ENCODE measurements at places on chromosomes 11 and 22.

- DNase-seq: no peak
Observed at GRCh38 chr22:37020192-37020479, 594 bp downstream of the MPST start.

- no peak for DNase-seq
Observed at GRCh38 chr22:36520423-36520822, 8.5 kb downstream of the EIF3D start.

- no peak for DNase-seq
Observed at GRCh38 chr22:41360126-41360525, 21.6 kb upstream of the TEF start.

DNA sequence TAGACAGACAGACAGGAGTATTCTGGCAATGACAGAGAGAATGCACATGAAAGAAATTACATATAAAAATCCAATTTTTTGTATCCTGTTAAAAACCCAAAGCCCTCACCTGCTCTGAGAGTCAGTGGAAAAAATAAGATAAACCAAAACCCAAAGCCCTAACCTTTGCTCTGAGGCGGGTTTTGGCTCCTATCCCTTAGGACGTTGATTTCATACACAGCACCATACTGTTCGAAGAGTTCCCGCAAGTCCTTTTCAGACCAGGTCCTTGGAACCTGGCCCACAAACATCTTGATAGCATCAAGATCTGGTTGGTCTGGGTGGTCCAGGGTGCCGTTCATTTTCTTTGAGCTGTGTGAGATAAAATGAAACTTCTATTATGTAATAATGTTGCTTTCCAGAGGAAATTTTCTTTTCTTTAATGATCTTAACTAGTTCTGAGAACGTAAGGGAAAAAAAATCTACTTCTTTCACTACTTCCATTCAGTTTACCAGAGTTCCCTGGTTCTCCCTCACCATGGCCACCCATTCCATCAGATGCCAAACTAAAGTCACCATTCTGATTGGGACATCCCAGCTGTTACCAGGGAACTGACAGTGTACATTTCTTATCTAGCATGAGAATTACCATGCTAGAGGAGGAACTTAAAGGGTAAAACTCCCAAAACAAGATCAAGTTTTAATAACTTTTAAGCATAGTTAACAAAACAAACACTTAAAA lies 39.9 kb upstream of the RAPSN start:
- DNase-seq: no peak

DNA sequence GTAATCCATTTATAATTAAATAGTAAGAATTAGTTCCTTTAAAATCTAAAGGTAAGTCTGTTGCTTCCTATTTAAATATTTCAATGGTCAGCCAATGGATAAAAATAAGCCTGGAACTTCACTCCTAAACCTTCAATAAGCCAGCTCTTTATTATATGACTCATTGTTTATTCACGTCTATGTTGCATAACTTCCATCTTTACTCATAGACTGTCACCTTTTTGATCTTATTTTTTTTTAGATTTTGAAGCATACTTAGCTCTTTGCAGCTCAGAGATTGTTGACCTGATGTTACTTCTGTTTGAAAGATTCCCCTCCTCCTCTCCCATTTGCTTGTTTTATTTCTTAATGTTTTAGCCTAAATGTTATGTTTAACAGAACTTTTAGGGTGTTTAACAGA lies 1571.2 kb upstream of the RAG2 start:
- DNase-seq: no peak

- DNase-seq: no peak
Observed at GRCh38 chr22:44091021-44091721, 67.1 kb downstream of the PARVB start.

DNA sequence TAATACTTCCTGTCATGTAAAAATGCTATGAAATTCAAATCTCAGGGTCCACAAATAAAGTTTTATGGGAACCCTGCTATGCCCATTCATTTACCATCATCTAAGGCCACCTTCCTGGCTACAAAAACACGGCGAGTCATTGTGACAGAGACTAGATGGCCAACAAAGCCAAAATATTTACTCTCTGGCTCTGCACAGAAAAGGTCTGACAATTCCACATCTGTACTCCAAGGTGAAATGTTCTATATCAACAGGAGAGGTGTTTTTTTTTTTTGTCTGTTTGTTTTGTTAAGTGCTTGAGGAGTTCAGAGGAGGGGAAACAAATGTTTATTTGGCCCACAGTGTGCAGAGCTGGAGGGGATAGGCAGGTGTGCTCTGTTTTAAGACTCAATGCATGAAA lies 18.6 kb upstream of the TMA7B start:
- DNase-seq: no peak

- DNase-seq: no peak
Observed at GRCh38 chr11:87430821-87431220, 393.1 kb downstream of the TMEM135 start.

DNA sequence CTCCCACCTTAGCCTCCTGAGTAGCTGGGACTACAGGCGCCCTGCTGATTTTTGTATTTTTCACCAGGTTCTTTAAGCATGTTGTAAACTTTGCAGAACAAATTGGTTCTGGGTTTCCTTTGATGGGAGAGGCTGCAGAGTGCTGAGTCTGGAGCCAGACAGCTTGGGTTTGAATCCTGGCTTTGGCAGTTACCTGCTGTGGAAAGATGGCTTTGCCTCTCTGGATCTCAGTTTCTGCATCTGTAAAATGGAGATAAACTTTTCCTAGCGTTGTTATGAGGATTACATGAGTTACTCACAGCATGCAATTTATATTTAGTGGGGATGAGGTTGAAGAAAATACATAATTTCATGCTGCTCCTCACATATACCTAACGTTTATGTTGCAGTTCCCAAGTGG lies 19.1 kb downstream of the ZNRF3 start:
- no peak for DNase-seq

- DNase-seq: no peak
Observed at GRCh38 chr11:47907499-47907898, 59.3 kb upstream of the NUP160 start.

DNA sequence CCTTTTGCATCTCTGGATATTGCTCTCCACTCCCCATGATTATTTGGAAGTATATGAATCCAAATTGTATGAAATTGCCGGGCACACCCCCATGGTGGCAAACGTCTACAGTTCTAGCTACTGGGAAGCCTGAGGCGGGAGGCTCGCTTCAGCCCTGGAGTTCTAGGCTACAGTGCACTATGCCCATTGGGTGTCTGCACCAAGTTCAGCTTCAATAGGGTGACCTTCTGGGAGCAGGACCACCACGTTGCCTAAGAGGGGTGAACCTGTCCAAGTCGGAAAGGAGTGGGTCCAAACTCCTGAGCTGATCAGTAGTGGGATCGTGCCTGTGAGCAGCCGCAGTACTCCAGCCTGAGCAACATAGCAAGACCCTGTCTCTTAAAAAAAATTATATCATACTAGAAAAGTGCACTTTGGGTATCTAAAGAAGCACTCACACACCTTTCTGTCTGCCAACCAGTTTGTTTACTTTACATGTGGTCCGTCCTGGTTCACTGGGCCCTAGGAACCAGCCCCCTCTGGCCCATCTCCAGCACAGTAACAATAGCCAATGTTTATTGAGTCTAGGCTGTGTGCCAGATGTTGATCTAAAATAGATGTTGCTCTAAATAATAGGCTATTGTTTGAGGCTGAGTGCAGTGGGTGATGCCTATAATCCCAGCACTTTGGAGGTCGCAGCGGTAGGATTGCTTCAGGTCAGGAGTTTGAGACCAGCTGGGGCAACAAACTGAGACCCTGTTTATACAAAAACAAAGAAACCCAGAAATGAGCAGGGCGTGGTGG lies 16.4 kb upstream of the KAT5 start:
- DNase-seq: no peak

DNA sequence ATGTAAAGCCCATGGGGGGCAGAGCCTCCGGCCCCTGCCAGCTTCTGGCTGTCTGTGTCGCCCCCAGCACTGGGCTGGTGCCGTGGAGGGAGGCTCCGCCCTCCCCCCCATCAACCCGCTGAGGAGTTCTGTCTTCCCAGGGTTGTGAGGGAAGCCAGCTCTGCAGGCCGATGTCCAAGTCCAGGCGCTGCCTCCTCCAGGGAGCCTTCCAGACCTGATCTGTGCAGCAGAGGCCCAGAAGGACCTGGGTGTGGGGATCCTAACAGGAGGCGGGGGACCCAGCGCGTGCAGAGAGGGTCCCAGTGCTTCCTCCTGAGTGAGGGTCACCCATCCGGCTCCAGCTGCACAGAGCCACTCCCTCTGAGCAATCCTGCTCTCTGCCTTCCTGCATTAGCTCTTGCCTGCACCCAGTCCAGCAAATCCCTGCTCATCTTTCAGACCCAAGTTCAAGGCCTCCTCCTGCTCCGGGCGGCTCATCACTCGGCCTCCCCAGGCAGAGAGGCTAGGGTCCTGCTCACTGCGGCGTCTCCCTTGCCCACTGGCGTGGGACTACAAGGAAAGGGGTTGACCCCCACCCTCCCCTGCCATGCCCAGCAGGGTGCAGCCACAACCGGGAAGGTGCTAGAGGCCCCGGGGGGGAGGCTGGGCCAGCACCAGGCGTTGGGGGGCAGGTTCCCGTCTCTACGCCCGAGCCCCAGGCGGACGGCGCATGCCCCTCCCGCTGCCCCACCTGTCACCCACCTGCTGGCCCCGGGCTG lies 16.4 kb downstream of the PRR33 start:
- no peak for DNase-seq

DNA sequence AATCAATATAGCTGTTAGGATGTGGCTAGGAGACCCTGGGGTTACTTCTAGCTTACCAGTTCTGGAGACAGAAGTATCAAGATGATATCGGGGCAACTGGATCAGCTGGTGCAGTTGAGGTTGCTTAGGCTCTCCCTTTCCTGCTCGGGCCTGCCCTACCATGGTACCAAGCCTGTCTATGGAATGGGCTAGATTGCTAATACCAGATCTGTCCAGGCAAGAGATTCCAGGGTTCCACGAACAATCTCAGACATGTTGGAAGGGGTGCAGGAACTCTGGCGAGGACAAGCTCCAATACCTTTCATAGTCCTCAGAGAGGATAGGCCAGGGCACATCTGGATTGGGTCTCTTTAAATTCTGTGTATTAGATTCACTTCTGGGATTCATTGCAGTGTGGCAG lies 53.8 kb downstream of the ADM start:
- no peak for DNase-seq

DNA sequence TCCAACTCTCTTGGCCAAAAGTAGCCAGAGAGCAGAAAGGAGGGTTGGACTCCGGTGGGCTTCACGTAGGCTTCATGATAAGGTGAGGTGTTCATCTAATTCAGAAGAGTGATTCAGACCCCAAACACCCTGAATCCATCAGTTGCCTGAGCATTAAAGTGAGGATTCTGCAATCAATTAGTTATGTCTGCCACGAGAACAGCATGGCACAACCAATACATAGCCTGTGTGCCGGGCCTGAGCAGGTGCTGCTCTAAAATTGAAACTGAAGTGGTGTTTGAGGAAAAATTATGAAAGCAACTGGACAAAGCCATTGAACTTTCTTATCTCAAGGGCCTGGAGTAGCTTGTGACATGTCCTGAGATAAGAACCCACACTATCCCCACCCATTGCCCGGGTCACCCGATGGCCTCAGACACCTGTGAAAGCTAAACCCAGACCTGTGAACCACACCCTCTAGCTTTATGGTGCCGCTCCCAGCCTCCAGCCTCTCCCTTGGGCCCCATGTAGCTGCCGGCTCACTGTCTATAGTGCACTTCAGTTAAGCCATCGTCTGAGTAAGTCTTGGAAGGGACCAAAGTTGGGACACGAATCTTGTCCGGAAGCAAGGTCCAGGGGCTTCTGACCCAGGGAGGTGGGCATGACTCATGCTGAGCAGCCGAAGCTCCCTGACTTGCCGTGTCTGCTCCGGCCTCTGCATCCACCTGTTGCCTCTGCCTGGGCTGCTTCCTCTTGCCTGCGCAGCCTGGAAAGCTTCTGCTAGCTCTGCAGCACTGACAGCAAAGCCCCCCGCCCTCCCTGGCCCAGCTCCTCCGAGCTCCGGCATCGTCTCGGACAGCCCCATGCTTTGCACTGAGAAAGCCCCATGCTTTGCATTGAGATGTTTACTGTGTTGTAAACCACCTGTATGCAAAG lies 5.7 kb upstream of the MYEOV start:
- no peak for DNase-seq

GRCh38 chr11:11563200-11563975 lies 58.4 kb downstream of the GALNT18 start:
- DNase-seq: no peak

DNA sequence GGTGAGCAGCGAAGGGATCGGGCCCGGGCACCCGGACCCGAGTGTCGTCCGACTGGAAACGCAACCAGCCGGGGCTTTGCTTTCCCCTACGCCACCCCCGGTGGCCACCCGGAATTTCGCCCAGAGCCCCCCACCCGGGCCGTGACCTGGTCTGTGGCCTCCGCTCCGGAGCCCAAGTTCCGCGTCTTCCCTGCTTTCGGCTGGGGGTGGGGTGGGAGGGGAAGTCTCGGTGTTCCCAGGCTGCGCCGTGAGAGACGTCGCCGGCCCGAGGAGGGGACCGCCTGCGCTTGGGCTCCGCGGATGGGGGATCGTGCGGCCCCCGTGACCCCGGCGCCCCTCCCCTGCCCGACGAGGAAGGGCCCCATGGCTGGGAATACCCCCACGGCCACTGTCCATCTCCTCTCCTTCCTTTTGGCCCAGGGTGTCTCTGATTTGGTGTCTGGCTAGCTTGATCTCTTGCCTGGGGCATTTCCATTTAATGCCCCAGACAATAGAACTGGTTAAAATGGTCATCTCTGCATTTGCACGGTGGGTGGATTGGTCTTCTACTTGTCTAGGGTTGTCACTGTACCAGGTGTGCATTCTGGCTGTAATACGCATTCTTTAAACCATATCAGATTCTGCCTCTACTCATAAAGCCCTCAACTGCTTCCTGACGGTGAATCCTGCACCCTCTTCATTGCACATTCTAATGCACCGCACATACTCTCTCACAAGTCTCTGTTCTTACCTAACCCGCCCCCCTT lies 789 bp downstream of the SIK2 start:
- peak; percentile 2 for DNase-seq

GRCh38 chr22:42376711-42377554 lies 55.3 kb downstream of the NFAM1 start:
- DNase-seq: no peak

GRCh38 chr11:100629671-100630070 lies 57.4 kb upstream of the ARHGAP42 start:
- no peak for DNase-seq

- no peak for DNase-seq
Observed at GRCh38 chr11:8031248-8032115, 44.3 kb downstream of the EIF3F start.

DNA sequence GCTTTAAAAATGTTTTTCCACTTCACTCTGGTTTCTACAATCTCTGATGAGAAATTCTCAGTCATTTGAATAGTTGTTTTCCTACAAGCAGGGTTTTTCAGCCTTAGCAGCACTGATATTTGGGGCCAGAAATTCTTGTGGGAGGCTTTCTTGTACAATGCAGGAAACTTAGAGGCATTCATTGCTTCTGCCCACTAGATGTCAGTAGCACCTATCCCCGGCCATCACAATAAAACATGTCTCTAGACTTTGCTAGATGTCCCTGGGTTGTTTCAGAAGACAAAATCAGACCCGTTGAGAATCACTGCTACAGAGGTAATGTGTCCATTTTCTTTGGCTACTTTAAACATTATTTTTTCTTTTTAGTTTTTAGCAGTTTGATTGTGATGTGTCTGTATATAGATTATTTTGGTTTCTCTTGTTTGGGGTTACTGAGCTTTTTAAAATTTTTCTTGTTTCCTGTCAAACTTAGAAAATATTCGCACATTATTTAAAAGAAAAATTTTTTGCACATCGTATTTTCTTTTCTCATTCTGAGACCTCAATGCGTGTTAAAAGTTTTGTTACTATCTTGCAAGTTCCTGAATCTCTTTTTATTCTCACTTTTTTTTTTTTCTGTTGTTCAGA lies 60.8 kb upstream of the CCDC179 start:
- DNase-seq: no peak
